ENCODE measurements at places on chromosomes 3 and 15.

DNA sequence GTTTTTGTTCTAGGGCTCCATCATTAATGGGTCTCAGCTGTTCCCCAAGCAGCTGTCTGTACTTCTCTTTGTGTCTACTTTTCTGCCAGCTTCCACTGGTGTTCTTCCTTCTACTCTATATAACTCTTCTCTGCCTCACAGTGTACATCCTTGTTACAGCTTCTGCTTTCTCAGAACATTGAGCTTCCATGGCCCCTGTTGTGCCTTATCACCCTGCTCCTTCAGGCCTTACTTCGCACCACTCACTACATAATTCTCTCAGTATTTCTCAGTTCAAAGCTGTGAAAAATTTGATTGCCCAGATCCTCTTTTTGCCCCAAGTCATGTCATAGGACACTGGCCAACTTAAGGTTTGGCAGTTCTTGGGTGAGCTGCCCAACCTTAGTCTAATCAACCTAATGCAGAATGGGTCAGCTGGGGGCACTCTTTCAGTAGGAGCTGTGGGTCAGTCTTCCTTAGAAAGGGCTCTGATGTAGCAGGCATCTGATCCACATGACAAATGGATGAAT, 28.9 kb downstream of the CSTA start:
- peak; percentile 56 for ATAC-seq

GRCh38 chr3:17399586-17399985, 342.8 kb downstream of the TBC1D5 start:
- ATAC-seq: peak; percentile 67

GRCh38 chr15:95326431-95327182, 1003.9 kb upstream of the NR2F2 start:
- ATAC-seq: no peak

GRCh38 chr15:74317820-74318375, 49.5 kb downstream of the CYP11A1 start:
- ATAC-seq: peak; percentile 4

DNA sequence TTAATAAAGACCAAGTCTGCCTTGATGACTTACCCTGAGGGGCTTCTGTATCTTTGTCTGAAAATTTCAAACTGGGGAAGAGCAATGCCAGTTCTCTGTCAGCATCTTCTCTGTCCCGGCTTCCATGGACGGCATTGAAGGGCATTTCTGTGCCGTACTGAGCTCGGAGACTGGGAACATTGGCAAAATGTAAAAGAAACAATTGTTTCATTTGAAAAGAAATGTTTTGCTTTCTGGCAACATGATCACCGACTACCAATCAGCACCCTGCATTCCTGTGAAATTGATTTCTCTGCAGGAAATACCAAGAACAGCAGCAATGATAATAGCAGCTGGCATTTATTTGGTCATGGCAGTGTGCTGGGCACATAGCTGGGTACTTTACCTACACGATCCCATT, 26.2 kb downstream of the NME9 start:
- ATAC-seq: no peak

DNA sequence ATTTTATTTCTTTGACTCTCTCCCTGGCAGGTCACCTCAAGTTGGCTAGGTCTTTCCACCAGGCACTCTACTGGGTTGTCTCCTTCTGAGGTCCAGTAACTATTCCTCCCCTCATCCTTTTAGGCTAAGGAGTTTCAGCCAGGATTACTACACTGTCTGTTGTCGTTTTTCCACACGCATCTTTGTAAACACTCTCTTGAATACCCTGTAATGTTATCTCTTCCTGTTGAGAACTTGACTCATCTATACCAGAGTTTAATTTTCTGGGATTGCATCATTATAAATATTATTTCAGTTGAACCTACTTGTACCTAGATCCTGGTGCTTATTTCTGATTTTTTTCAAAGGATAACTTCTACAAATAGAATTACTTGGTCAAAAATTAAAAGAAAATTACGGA, 138.3 kb downstream of the SQOR start:
- no peak for ATAC-seq

DNA sequence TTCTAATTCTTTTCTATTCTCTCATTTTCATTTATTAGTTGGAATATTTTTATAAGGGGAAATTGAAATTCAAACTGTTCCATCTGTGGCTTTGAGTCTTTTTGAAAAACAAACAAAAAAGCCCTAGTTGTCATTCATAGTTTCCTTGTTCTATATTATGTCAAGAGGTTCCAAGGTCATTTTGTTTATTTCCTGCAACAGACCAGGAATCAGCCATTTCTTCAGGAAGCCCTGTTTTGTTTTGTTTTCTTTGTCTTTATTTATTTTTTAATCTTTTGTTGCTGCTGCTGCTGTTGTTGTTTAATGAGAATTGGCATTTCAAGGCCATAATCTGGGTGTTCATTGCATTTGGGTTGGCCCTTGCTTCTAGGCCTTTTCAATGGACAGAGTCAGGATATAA, 14.8 kb downstream of the LNP1 start:
- no peak for ATAC-seq

DNA sequence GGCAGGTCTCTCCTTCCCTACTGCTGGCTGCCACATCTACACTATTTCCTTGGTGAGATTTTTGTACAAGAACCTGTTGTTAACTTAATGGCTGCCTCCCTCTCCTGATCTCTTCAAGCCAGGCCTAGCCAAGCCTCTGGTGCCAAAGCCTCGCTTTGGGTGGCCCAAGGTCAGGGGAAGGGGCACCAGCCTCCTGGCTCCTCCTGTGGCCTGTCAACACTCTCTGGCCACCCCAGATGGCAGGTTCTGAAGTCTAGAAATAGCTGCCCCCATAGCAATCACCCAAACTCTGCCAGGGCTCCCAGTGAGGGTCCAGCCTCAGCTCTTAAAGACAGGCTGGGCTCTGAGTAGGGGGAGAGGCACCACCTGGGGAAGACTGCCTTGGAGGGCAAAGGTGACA, 5.0 kb downstream of the IFRD2 start:
- no peak for ATAC-seq

GRCh38 chr3:184543843-184544512, 17.6 kb upstream of the EPHB3 start:
- ATAC-seq: peak; percentile 69

- peak; percentile 74 for ATAC-seq
Observed at GRCh38 chr3:197186887-197187588, 111.4 kb downstream of the DLG1 start.

GRCh38 chr3:170055209-170055608, 17.4 kb downstream of the GPR160 start:
- peak; percentile 85 for ATAC-seq

GRCh38 chr3:100968932-100969906, 24.0 kb downstream of the ABI3BP start:
- no peak for ATAC-seq

- no peak for ATAC-seq
Observed at GRCh38 chr3:186471771-186472170, 72.4 kb downstream of the CRYGS start.

- ATAC-seq: no peak
Observed at GRCh38 chr15:70617911-70618287, 145.5 kb downstream of the UACA start.

DNA sequence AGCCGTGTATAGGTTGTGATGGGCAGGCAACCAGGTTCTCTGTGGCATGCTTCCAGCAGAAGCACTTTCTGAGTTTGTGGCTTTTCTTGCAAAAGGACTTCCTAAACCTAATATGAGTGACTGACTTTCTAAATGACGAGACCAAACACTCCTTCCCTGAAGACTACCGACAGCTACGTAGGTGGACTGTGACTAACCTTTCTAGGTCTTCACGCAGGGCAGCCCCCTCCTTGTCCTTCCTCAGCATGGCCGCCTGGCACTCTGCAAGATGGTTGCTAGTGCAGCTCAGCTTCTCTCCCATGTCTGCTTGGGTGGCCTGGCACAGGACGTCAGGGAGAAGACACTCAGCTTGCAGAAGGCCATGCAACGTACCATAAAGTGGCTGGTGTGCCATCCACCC, 20.9 kb downstream of the CXCR6 start:
- ATAC-seq: peak; percentile 94

- no peak for ATAC-seq
Observed at GRCh38 chr15:68536331-68537095, 42.3 kb upstream of the CORO2B start.

- peak; percentile 67 for ATAC-seq
Observed at GRCh38 chr15:97909291-97909891, 51.1 kb upstream of the ARRDC4 start.

GRCh38 chr3:126493739-126494138, 18.0 kb upstream of the ZXDC start:
- ATAC-seq: no peak

DNA sequence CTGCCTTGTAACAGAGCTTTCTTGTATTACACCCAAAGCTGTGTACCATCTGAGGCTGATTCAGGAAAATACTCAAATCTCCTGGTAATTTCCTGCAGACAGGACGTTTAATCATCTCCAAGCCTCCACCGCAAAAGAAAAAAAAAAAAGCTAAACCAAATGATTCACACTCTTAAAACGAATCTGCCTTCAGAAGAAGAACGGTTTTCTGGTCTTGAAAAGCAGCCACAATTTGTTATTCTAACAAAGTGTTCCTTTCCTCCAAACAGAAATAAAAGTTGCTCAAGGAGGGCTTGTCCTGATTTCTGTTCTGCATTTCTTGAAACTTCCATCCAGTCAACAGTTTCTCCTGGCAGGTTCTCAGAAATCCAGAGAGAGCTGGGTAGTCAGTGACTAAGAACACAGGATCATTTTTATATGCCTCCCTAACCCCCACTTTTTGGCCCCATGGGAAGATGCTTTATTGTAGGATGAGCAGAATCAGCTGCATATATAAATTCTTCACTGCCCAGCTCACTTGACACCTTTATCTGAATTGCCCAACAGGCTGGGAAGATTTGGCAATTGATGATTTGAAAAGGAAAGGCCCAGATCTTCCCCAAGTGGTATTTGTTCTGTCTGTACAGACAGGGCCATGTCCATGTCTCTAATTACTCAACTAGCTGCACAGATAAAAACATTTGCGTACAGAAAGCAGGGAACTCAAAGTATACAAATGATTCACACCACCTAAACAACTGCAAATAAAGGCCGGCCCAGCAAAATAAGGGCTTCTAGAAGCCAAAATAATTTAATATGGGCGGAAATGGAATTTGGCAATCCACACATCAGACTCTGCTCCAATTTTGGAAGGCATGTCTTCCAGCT, 41.0 kb upstream of the PRICKLE2 start:
- no peak for ATAC-seq

- no peak for ATAC-seq
Observed at GRCh38 chr15:62301993-62302675, 137.0 kb upstream of the C2CD4B start.

DNA sequence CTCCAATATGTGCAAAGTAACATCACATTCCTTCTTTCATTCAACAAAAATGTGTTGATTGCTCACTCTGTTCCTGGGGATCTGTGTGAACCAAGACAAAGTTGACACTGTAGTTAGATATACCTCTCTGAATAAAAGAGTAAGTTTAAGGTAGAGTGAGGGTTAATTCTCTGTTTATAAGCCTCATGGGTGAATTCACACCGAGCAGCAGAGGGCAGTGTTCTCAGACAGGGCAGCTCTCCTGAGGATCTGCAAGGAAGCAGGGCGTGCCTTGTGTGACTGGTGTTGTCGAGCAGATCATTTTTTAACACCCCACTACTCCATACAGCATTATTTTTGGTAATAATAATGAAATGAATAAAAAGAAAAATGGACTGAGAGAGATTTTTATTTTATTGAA, 34.4 kb downstream of the PAQR9 start:
- no peak for ATAC-seq

DNA sequence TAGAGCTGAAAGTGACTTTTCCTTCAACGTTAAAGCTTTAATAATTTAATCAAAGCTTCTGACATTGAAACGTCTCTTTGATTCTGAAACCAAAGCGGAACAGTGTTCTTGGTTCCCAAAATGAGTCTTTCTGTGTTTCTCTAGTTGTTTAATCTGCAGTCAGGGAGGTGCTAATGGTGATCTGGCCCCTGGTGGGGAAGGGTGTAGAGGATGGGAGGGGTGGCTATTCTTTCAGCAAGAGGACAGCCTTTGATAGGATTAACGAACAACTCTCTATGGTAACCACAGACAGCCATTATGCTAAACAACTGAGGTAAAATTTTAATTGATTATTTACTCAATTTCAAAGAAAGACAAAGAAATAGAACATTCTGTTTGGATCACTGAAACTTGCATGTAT, 79.9 kb upstream of the CADPS start:
- ATAC-seq: no peak

- ATAC-seq: no peak
Observed at GRCh38 chr15:67135494-67135893, 70.1 kb downstream of the SMAD3 start.
